ENCODE measurements at places on chromosomes 12 and 14. TPM values are rescaled to one million over a fixed set of nuclear protein-coding genes. Genes with fewer than 3 reads are reported as not detected.

The COX8C gene
- total RNA-seq, result not detected

The CLECL1 gene
- total RNA-seq, result not detected

DNA sequence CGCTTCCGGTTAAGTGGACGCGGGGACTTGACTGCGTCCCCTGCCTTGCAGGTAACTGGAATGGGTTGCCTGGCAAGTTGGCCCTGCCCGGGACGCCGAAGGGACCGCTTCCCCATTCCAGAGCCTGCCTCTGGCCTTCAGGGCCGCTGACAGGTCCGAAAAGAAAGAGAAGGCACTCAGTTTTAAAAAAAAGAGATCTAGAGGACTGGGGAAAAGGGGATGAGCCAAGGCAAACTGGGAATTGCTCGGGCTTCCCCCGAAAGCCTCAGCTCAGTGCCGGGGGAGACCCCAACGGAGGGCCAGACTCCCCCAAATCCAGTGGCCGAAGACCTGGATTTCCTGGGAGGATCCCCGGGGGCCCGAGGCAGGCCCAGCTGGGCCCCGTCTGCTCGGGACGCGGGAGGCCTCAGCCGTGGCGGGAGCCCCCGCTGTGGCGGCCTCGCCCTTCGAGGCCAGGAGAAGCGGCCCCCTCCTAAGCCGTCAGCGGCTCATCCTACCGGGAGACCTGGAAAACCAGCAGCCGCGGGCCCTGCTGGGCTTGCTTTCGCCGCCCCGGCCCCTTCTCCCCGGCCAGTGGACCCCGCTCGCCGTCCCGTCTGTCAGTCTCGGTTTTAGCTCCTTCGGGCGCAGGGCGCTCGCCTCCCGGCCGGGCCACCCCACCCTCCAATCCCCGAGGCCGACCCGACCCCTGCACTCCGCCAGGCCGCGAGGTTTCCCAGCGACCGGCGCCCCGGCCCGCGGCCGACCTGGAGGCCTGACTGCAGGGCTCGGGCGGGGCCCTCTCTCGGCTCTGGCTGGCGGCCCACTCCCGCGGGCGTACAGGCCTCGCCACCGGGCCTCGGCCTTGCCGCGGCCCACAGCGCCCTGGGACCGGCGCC lies 12.5 kb downstream of the OTX2 start:
- no peak for DNase-seq

DNA sequence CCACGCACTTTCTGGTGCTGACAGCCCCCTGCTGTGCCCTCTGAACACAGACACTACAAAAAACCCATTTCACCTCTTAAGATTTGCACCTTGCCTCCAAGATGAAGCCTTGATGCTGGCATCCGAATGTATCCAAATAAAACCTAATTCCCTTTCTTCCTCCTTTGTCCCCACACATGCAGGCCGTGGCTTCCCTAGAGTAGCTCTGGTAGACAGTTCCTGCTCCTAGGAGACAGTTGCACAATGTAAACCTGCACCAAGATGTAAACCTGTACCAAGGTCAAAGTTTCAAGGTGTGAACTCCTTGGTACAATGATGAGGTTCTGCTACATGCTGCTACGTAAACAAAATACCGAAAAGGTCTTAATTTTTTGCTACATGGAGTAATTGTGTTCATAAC lies 625 bp upstream of the ABHD12B start:
- no peak for DNase-seq

- DNase-seq, result no peak
Measured at GRCh38 chr12:39138268-39138667, 232.9 kb upstream of the CPNE8 start.

DNA sequence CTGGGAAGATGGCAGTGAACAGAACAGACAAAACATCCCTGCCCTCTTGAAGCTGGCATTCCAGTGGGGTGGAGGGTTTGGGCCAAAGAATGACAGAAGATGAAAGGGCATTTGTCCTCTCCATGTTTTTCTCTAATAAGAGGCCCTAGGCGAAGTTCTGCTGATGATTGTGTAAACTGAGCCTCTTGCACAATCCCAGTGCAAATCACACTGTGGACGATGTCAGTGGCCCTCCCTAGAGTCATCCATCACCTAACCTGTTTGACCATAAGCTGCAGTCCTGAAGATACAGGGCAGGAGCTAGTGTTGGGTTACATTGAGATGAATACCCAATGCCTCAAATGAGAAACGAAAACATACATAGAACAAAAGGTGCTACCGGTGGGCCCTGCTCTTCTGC lies 622.4 kb upstream of the TBX3 start:
- DNase-seq, result no peak

GRCh38 chr14:22297376-22297775 lies 291.6 kb downstream of the DAD1 start:
- no peak for DNase-seq

DNA sequence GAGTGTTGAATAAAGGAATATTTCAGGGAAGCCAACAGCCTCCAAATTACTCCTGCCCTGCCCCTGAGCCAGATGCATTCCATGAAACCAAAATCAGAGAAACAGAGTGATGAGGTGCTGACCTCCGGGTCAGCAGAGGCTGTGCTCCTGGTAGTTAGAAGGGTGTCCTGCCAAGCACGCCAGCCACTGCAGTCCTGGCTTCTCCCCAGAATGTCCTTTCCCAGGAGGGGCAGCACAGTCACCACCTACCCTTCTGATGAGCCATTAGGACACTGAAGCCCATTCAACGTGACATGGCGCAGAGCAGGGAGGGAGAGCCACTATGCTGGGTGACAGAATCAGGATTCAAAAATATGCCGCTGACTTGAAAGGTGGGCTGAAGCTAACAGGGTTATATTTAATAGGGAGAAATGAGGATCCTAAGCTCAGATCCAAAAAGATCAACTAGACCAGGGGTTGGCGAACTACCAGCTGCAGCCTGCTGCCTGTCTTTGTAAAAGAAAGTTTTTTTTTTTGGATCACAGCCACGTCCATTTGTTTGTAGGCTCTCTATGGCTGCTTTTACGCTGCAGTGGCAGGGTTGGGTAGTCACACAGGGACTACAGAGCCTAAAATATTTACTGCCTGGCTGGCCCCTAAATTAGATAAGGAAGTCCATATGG lies 34.5 kb upstream of the PLEK2 start:
- no peak for DNase-seq

DNA sequence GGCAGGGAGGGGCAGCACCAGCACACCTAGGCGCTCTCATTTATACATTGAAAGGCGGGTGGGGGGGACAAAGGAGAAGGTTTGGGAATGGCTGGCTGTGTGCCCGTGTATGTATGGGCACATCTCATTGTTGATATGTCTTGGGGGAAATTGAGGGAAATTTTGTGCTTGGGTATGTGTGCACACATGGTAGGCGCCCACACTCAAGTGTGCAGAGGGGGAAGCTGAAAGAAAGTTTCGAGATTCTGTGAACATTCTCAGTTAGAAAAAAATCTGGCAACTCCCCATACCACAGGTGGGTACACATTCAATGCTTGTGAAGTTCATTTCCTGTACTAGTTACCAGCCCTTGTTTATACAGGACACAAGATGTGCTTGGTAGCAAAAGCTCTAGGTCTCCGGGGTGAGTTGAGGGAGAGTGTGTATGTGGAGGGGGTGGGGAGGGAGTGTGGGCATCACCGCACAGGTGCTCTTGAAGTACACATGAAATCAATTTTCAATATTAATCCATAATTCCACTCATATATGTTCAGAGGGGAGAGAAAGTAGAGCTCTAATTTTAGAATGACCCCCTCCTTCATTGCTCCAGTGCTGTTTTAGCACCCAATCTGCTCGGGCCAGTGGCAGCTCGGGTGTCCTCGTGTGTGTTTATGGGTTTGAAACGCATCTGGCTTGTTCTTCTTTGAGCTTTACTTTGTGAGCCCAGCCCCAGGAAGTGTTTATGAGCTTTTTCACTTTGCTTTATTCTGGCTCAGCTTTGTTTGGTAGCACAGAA lies 286.0 kb downstream of the ZFP36L1 start:
- no peak for DNase-seq

Measured in HFFc6 (cell line).